Fibroblast of pulmonary artery (primary cell): ENCODE measurements at places on chromosomes 6 and 20.
A peak's percentile ranks its signal among the peaks of the same experiment; 100 is the strongest.

DNA sequence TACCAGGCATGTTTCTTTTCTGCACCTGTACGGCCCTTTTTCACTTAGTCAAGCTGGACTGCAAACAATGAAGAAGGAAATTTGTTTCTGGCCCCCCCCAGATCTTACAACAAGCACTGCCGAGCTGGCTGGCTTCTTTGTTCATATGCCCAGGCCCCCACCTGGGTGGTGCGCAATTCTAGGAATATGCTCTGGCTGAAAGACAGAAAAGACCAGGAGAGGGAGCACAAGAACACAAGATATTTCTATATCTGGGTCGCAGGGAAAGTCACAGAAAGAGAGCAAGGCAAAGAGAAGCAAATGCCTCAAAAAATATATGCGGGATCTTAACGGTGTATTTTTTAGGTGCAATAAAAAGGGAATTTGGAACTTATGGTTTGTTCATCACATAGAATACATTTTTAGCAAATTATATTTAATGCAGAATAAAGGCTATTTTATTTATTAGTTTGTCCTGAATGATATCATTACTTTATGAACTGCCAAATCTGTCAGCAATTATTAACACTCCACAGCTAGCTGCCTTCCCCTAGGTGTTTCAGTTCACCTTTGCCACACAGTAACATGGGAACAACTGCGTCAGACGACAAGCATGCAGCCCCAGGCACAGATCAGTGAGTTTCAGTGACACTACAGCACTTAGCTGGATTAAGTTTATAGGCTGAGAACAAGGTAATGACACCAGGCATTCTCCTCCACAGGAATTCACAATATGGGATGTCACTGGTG, 76.5 kb downstream of the GJA10 start:
- peak; percentile 65 for DNase-seq

GRCh38 chr6:164107297-164107995, 692.9 kb downstream of the QKI start:
- peak; percentile 38 for DNase-seq

DNA sequence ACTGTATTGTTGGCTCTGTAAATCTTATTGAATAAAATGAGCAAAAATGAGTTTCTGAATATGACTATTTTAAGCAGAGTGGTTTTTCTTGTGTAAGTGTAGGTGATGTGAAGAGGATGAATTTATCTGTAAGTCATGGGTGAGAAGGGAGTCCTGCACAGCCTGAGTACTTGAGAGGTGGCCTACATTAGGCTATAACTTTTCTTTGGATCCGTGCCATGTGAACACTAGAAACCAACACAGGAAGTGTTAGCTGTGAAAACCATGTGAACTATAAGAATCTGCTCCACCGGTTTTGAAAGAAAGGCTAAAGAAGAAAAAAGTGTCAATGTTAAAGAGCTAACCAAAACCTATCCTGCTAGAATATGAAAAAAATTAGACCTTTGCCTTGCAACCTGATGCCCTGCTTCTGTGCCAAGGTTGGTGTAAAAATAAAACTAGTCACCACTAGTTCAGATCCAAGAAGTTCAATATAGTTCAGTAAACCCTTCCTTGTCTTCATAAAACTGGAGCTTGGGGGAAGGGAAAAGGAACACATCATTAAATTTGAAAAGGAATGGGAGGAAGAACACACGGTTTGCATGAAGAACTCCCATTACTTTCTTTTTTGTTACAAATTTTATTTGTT, 21.3 kb downstream of the PLCB1 start:
- DNase-seq, result peak; percentile 54

DNA sequence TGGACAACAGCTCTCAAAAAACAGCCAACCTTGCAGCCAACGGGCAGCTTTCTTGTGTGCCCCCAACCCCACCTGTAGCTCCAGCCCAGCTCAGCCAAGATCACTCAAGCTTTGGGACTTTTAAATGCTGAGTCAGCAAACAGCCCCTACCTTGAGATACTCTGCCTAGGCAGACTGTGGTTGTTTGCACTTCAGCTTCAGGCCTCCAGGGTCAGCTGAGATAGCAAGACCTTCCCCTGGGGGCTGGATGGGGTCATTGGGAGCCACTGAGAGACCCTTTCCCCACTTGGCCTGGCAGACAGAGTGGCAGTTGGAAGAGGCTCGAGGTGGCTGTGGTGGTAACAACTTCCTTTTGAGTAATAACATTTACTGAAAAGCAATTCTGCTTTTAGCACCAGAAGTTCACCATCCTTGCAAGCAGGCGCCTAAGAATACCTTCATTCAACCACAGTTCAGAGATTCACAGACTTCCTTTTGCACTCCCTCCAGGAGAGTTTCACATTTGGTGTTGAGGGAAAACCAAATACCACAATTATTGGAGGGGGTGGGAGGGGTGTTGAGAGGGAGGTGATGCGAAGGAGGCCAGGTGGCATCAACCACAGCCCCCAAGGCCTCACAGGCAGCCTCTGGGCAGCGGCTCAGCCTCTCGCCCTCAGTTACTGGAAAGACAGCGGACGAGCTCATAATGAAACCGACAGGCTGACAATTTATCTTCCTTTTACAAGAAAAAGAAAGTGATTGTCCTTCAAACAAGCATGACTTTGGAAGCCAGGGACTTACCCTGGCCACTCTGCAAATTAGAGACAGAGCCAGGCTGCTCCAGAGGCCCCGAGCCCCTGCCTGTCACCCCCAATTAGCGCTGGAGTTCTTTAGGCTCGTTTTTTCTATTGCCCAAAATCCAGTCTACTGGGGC, 148.1 kb downstream of the CEBPB start:
- DNase-seq, result no peak

DNA sequence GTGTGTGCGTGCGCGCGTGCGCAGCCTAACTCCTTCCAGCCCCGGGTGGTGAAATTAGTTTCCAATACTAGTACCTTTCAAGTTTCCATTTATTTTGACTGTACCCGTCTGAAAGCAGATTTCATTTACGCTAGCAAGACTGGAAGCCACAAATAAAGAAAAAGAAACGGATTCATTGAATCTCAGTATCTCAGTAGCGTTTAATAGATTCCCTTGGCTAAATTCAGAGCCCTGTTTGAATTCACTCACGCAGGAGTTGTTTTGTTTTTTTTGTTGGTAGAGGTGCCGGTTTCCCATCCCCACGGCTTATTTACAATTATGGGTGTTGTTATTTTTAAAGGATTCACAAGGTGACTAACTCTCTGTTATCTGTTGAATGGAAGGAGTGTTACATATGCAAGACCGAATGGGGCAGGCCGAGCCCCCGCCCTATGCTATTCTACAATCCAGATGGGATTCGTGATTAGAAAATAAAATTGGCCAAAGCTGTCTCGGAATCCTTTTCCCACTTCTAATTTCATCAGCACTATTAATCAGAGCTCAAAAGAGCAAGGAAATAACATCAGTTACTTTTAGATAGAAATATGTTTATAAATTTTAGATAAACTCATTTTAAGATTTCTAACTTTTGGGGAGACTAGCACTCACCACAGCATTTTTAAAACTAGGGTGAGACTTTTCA, 2.3 kb upstream of the INSM1 start:
- DNase-seq, result no peak

DNA sequence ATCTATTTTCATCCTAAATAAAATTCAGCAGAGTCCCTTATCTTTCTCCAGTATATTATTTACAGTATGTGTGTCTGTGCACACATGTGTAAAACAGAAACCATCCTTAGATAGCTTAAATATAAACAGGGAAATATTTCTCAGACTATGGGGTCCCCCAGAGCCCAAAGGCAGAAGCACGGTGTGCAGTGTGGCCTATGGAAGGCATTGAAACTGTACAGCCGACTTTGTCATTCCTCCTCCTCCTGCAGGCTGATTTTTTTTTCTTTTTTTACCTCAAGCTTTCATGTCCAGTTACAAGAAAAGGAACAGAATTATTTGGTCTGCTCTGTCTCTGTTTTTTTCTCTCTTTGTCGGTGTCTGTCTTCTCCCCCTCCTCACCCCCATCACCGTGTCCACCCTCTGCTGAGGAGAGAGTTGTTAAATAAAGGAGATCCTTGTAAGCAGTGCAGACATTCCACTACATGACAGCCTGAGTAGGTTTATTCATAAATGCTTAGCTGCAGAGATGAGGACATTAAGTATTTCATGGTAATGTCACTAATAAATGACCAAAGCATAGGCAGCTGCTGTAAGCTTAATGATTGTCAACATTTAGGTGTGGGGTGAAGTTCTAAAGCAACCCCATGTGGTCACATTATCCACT, 31.8 kb upstream of the SLC35D3 start:
- no peak for DNase-seq

DNA sequence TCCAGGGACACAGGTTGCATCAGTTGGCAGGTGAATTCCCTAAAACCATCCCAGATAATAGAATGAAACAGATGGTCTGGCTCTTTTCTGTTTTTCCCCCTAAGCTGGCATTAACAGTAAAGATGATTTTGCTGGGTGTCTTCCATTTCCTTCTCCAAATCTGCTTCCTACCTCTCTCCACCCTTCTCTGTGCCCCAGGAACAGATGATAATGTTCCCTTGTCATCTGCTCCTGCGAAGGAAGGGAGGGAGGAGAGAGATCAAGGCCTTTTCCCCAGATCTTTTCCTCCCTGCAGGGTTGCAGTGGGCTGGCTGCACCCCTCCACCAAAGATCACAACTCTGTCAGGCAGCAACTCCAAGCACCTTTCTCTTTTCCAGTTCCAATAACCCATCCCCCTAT, 156.5 kb upstream of the PRDM1 start:
- no peak for DNase-seq

DNA sequence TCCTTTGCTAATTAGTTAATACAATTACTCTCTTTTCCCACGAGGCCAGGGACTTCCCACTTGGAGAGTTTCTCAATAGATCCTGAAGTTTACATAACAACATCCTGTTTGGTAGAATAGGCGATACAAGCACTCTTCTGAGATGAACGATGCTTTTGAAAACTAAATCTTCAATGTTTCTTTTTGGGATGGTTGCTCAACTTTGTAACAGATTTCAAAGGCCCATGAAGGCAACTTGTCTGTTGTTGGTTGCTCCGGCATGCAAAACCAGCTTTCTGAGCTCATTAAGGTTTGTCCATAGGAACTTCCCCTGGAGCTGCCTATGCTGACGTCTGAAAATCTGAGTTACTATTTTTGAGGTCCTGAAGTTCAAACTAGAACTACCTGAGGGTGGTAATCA, 25.9 kb upstream of the ROS1 start:
- peak; percentile 30 for DNase-seq

DNA sequence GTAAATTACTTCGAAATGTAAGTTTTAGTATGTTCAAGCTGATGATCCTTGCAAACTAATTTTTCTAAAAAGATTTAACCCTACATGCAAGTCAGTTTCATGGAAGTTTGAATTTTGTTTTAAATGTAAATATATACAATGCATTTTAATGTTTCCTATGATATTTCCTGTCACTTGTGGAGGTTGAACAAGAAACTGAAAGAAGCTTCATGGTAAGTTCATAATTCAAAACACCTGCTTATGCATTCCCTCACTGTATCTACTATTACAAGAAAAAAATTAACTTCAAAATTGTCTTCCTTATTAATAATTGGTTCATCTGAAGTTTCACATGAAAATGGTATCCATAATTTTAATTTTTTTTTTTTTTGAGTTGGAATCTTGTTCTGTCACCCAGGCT, 24.8 kb downstream of the KIF6 start:
- no peak for DNase-seq

DNA sequence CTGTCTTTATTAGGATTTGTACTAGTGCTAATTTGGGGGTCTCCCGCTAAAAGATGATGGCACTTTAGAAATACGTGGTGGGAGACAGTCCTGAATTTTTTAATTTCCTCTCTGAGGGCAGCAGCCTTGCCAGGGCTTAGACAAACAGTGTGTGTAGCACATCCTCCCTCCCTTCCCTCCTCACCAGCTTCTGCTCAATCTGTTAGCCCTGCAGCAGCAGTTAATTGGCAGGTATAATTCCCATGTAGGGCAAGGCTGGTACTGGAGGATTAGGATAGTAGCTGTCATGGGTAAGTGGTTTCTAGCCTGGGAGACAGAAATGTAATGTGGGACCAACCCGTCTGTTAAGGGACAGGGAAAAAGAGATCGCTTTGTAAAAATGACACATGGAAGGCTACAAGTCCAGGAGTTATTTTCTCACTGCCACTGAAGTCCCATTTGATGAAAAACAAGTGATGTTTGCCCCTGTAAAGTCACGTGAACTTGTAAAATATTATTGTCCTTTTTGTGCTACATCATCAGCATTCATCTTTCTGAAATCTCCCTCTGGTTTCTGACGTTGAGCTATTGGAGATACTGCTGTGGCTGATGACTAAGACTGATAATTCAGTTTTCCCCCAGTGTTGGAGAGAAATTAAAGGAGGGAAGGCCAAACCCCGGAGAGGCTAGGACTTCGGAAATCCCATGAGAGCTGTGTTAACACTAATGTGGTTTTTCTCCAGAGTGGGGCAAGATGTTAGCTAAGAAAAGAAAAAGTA, 40.6 kb downstream of the CTNNBL1 start:
- peak; percentile 72 for DNase-seq

- DNase-seq, result no peak
These were observed 453.3 kb downstream of the RFPL4B start for GRCh38 chr6:112800439-112800838.

DNA sequence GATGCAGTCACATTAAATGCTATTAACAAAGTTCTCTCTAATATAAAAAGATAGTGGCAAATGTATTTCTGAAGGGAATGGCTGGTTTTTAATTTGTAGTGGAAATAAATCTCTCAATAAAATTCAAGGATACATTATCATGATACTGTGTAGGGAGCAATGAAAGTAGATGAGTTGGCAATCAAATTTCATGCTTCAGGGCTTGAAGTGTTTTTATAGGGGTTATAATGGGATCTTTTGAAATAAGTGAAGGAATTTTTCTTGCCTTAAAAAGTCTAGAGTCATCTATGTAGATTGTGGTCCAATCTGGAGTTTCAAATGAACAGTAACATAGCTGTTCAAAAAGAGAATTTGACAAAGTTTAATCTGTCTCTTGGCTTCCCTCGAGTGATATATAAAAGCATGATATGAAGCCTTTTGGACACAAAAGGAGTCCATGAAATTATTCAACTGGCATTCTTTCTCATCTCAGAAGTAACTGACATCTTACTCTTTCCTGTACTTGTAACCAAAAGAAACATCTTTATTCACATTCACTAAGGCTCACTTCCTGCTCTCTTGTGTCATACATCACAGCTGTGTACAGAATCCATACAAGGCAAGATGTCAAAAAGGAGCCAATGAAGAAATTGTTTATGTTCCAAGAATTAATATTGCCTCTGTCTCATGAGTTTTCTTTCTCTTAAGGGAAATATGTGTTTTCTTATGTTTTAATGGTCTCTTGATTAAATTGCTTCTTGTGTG, 591.0 kb upstream of the GJE1 start:
- DNase-seq, result peak; percentile 64

- no peak for DNase-seq
These were observed at the start of gene WFDC13 for GRCh38 chr20:45701873-45702272. Gene WFDC13 (plus strand): TSS chr20:45702038. CDS start chr20:45702124, 86 bp downstream.
